Brain (organoid and tissue), 16 donors: ENCODE measurements at places on chromosomes 3 and 15. TPM values are rescaled to one million over a fixed set of nuclear protein-coding genes. Genes with fewer than 3 reads are reported as not detected.

The SH2D7 gene
- polyA plus RNA-seq, result not detected

The SCAANT1 gene
- polyA plus RNA-seq, result not detected

The TRIM71 gene
- polyA plus RNA-seq, result 0.10 TPM

The SUSD5 gene
- polyA plus RNA-seq, result 2.4 TPM

The GALNT15 gene
- 23.6 TPM for polyA plus RNA-seq
